ENCODE measurements at places on chromosomes 5 and 9.

- DNase-seq = no peak
These were observed 14.6 kb upstream of the GCNT1 start for GRCh38 chr9:76444322-76444929.

GRCh38 chr5:78574731-78575161, 73.8 kb downstream of the LHFPL2 start:
- no peak for DNase-seq

DNA sequence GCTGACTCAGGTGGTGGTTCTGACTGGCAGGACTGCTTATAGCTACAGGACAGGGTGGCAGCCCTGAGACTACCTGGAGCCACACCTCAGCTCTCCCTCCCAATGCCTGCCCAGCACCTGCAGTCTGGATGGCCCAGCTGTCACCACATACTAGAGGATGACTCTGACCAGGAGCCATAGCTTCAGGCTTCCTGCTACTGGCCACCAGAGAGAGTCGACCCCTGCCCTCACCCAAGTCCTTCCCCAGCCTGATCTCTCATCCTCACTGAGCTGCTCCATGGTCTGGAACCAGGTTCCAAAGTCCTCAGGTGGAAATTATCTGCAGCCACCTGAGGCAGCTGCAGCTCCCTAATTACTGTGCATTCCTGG, 25.6 kb upstream of the TDRD7 start:
- no peak for DNase-seq

DNA sequence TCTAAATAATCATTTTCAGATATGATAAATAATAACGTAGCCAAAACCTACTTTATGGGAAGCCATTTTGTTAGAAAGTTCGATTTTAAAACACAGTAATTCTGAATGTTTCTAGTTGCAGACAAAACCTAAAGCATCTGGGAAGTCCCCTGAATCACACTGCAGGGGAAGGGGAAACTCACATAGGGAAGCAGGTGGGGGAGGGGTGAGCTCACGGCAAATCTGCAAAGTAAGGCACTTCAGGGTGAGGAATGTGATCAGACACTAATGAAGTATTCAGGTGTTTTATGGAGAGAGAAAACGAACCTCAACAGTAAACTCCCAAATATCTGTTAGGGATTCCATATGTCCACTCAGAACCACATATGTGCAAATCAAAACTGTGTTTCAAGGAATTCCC, 70.7 kb downstream of the EPB41L4A start:
- DNase-seq = no peak
